ENCODE measurements at places on chromosomes 5 and 9.

DNA sequence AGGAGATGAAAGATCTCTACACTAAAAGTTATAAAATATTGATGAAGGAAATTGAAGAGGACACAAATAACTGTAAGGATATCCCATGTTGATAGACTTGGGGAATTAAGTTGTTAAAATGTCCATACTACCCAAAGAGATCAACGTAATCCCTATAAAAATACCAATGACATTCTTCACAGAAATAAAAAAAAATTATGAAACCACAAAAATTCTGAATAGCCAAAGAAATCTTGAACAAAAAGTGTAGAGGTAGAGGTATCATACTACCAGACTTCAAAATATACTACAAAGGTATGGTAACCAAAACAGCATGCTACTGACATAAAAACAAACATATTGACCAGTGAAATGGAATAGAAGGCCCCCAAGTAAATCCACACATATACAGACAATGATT, 71.5 kb upstream of the ELL2 start:
- DNase-seq: no peak

DNA sequence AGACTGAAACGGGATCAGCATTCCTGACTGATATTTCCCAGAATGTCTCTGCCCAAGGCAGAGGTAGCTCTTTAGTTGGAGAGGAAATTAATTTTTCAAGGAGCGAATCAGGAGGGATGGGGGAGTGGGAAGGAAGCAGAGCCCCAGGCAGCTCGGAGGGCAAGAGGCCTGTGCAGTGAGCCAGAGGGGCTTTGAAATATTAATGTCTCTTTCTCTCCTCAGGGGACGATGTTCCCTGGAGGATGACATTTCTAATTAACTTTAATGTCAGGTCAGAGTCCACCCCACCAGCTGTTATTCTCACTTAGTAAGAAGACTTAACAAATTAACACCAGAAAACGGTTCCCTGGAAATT, 45.6 kb downstream of the SLC6A7 start:
- no peak for DNase-seq

DNA sequence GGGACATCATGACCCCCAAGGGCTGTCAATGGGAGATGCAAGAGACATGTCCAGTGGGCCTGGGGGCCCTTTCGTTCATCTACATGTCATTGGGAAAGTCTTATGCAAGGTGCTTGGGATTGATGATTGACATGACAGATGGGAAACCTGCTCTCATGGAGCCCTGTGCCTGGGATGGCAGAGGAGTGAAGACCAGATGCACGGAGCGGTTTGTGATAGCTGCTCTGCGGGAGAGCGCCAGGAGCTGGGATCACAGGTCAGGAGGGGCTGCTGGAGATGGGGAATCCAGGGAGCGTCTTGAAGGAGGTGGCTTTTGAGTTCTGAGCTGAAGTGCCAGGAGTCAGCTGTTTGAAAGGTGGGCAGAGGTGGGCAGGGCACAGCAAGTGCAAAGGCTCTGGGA, 104.3 kb downstream of the FGF18 start:
- no peak for DNase-seq

DNA sequence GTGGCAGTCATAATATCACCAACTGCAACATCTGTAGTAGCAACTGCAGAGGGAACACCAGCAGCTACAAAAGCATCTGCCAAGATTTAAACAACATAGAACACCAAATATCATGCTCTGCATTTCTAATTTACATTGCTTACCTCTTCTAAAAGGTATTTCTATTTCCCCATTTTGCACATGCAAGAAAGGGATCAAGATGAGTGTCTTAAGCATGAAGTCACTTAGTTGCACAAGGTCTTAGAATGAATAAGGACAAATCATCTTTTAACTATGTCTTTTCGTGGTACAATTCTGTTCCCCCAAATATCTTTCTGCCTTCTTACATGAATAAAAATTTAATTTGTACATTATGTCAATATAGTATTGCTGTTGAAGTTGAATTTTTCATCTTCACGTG, 1746.4 kb downstream of the EFNA5 start:
- no peak for DNase-seq

GRCh38 chr5:170597109-170597751, 93.4 kb downstream of the KCNIP1 start:
- peak; percentile 93 for DNase-seq

GRCh38 chr9:75088646-75089372, 495 bp downstream of the OSTF1 start:
- peak; percentile 88 for DNase-seq

GRCh38 chr5:135737701-135738563, 96.5 kb upstream of the SLC25A48 start:
- no peak for DNase-seq

DNA sequence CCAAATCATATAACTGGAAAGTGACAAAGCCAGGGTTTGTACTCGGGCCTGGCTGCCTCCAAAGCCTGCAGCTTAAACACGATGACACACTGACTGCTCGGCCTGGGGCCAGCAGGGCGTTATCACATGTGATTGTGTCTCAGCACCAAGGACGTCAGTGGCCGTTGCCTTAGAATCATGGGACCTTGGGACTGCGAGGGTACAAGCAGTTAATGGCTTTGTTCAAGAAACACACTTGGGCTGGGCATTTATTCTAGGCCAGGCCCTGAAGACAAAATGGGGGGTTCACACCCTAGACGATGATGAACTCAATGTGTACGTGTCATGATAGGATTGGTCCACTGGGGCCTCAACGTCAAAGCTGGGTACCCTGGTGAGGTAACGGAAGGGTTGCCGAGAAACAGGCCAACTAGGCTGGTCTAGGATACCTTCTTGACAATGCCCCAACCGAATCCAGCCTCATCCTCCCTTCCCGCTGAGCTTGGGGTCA, 13.0 kb downstream of the SH3PXD2B start:
- no peak for DNase-seq

DNA sequence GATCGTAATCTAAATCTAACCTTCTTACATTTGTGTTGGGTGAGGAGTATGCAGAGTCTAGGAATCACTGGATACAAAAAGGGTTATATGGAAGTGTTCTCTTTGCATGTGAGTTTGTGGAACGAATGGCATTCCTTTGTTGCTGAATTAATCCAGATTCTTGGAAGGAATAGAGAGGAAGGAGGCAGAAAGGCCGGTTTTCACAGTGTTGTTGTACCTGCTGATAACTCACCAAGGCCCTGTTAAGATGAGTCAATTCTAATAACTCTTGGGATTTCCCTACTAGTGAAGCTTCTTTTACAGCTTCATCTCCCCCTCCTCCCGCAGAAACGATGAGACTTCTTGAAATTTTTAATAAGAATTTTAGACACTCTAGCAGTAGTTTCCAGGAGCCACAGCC, 84.0 kb downstream of the ZSWIM6 start:
- no peak for DNase-seq

GRCh38 chr9:89586311-89586710, 18.5 kb upstream of the GADD45G start:
- peak; percentile 45 for DNase-seq

DNA sequence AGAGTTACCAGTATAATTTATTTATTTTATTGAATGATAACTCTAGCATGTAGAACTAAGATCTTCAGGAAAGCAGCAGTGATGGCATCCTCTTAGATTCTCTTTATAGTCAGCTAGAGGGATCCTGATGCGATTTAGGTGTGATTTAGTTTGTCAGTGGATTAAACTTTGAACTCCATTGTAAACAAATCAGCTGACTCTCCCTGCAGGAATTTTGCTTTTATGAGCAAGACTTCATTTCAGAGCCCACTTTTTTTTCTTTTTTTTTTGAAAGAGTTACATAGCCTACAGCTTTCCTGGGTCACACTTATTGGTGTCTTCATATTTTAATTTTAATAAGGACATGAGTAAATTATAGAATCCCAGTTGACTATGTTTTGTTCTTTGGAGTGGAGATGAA, 93.8 kb upstream of the SEMA6A start:
- peak; percentile 52 for DNase-seq

DNA sequence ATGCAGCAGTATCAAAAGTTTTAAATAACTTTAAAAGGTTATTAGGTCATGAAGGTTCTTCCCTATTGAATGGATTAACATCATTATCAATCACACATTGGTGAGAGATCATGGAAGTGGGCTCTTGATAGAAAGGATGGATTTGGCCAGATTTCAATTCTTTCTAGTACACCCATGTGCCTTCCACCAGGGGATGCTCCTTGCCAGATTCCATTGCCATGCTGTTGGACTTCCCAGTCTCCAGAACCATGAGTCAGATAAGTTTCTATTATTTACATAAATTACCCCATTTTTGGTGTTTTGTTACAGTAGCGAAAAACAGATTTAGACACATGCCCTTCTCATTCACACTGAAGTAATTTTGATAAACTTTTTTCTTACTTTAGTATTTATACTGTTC, 1010.6 kb upstream of the C9orf72 start:
- DNase-seq: no peak

GRCh38 chr5:158648631-158649030, 451.1 kb downstream of the EBF1 start:
- no peak for DNase-seq

DNA sequence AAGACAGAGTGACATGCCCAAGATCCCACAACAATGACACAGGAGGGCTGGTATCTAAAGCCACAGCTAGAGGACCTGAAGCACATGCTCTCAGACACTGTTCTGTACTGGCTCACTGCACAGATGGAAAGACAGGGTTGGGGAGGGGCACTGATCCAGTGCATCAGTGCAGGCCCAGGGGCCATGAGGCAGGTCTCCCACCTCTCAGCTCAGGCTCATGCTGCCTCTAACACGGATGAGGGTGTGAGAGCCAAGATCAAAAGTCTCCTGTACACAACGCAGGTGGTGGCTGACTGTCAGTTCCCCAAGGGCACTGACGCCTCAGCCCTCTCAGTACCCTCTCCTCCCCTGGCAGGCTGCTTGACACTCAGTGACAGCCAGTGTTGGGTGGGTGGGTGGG, 10.9 kb downstream of the RAPGEF1 start:
- DNase-seq: no peak

GRCh38 chr5:14158890-14159666, 15.9 kb downstream of the TRIO start:
- no peak for DNase-seq

DNA sequence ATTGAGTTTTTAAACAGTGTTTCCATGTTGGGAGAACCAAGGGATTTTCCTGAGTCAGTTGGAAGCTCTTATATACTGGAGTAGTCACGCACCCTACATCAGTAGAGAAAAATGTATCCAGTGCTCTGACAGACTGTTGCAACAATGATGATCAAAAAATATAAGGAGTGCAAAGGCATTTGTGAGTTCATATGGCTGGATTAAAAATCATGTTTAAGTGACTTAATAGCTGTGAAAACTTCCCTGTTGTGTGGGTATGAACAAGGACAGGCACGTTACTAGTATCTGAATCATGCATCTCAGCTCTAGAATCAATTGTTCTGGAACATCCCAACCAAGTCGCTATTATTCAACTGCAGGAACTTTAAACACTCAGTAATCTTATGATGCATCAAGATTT, 229.7 kb downstream of the ROR2 start:
- DNase-seq: no peak

- DNase-seq: no peak
Observed at GRCh38 chr5:61837788-61838187, 468.2 kb upstream of the KIF2A start.

DNA sequence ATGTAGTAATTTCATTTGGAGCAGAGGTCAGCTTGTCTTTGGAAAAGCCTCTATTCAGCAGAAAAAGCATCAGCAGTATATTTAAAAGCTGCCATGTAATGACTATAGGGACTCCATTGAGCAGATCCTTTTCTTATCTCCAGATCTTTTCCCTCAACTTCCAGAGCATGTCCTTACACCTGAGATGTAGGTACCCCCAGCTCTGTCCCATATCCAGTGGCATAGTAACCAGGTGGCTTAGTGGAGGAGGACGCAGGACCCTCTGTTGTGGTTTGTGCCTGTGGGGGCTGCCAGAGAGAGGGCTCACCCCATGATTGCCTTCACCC, 61.5 kb downstream of the RCL1 start:
- no peak for DNase-seq

DNA sequence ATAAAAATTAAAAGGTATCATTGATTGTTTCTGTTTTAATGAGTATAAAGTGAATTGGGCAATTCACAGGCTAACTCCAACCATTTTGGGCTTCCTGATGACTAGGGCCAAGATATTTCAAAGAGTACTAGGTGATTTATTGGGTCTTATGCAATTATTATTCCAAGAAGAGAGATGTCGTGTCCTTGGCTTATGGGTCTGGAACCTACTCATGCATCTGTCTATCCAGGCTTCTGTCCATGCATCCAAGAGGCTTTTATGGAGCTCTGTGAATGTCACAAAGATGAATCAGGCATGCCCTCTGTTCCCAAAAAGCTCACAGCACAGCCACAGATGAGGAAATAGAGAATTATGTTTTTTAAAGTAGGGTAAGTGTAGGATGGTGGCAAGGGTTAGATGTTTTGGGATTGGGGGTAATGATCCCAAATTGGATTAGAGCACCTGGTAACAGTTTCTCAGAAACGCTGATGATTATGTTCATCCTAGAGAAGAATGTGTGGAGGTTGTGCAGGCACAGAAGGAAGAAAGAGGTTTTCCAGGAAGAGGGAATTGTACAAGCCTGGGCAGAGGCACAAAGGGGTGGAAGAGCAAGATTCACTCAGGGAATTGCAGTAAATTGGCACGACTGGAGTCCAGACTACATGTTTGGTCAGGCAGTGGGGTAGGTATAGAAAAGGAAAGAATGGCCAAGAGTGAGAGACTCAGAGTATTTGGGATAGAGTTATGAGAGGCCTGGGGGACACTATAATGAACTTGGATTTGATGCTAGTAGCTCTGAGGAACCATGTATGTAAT, 83.0 kb upstream of the TNC start:
- DNase-seq: no peak

- no peak for DNase-seq
Observed at GRCh38 chr5:146744068-146744745, 134.3 kb downstream of the PPP2R2B start.

DNA sequence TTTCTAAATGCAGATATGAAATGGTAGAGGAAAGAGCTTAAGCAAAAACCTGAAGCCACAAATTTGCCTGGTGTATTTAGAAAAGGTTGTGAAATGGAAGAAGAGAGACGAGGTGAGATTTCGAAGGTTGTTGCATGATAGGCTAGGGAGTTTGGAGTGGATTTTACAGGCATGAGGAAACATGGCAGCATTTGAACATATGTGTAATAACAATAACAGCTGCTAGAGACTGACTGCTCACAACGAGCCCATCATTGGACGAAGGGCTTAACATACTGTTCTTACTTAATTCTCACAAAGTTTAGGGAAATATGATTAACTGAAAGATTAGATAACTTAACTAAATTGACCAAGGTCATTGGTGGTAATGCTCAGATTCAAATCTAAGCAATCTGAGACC, 108.1 kb downstream of the JAKMIP2 start:
- no peak for DNase-seq

GRCh38 chr9:33168941-33169544, 1.9 kb upstream of the B4GALT1 start:
- no peak for DNase-seq

DNA sequence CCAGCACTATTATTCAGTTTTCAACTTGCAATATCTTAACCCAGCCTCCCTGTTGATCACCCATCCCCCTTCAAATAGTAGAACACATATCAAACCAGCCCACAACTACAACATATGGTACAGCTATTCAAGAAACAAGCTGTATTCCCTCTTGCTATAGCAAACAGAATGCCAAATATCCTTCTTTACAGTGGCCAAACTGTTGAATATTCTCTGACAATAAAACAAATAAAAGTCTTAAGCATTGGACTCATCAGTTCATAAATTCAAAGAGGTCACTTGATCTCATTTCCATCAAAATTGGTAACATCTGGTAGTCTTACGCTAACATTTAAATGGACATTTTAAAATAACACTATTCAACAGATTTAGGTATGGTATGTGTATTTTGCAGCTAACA, 350.8 kb downstream of the EFNA5 start:
- no peak for DNase-seq
